ENCODE measurements at places on chromosomes 5 and 9. TPM values are rescaled to one million over a fixed set of nuclear protein-coding genes. Genes with fewer than 3 reads are reported as not detected.

The CDC26 gene
- 19.8 TPM for total RNA-seq

The PRSS3 gene
- total RNA-seq: 0.68 TPM

The DMRT2 gene
- 4.6 TPM for total RNA-seq

The DTWD2 gene
- total RNA-seq: 19.7 TPM

The RACK1 gene
- total RNA-seq: 1,606 TPM

The CCNO gene
- total RNA-seq: 14.4 TPM

The IFNB1 gene
- total RNA-seq: not detected

- H3K4me1 ChIP-seq: no peaks in the 10 kb centered on the region
- peak overlapping the region; percentile 58 for H3K27ac ChIP-seq
- H3K4me3 ChIP-seq: no peak overlapping the region
- H3K36me3 ChIP-seq: no peaks in the 10 kb centered on the region
- peak; percentile 74 for DNase-seq
Measured at GRCh38 chr9:534886-535285, 306.6 kb upstream of the DMRT1 start.

DNA sequence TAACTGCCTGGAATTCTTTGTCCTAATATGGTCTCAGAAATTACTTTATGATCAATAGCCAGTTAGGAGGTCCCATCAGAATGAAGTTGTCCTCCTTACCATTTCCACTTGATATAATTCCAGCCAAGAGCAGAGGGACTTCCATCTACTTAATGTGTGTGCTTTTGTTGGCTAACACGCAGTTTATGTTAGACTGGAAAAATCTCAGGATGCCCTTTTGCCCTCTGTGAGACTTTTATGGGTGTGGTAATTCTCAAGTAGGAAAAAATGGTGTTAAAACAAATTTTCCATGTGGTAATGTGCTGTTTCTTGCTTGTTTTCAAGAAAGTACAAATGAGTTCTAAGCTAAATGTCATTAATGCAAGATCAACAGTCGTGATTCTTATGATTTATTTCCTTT is 327.1 kb downstream of the MTRR start:
- no peaks in the 10 kb centered on the region for H3K36me3 ChIP-seq
- H3K27ac ChIP-seq: no peak overlapping the region
- no peak overlapping the region for H3K4me3 ChIP-seq
- DNase-seq: no peak
- no peaks in the 10 kb centered on the region for H3K4me1 ChIP-seq

- H3K27me3 ChIP-seq: no peaks in the 10 kb centered on the region
- peaks cover 5% of the 10 kb centered on the region for H3K4me1 ChIP-seq
- DNase-seq: no peak
- no peak overlapping the region for H3K27ac ChIP-seq
- no peak overlapping the region for H3K4me3 ChIP-seq
Measured at GRCh38 chr5:10860645-10861422, 99.8 kb upstream of the DAP start.

DNA sequence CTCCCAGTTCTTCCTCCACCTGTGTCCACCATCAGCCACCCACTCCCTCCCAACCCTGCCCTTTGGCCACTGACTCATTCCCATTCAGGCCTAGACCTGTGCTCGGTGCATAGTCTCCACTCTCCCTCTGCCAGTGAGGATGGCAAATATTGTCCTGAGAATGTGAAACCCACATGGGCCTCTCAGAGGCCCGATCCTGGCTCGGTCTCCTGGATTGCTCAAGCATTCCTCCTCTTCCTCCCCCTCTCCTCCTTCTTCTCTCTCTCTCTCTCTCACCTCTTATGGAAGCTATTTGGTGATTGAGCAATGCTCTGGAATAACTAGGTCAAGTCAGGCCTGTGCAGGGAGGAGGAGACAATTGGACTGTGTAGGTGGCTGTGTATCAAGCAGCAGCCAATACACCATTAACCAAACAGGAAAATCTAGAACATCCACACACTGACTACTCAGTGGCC is 99.9 kb downstream of the KLF4 start:
- no peaks in the 10 kb centered on the region for H3K27me3 ChIP-seq
- H3K4me3 ChIP-seq: no peak overlapping the region
- no peak overlapping the region for H3K27ac ChIP-seq
- H3K4me1 ChIP-seq: peaks cover 7% of the 10 kb centered on the region
- peak; percentile 36 for DNase-seq
- no peaks in the 10 kb centered on the region for H3K36me3 ChIP-seq

GRCh38 chr5:112581811-112582320 is 155.8 kb upstream of the APC start:
- no peaks in the 10 kb centered on the region for H3K27me3 ChIP-seq
- H3K4me3 ChIP-seq: no peak overlapping the region
- no peak overlapping the region for H3K27ac ChIP-seq

DNA sequence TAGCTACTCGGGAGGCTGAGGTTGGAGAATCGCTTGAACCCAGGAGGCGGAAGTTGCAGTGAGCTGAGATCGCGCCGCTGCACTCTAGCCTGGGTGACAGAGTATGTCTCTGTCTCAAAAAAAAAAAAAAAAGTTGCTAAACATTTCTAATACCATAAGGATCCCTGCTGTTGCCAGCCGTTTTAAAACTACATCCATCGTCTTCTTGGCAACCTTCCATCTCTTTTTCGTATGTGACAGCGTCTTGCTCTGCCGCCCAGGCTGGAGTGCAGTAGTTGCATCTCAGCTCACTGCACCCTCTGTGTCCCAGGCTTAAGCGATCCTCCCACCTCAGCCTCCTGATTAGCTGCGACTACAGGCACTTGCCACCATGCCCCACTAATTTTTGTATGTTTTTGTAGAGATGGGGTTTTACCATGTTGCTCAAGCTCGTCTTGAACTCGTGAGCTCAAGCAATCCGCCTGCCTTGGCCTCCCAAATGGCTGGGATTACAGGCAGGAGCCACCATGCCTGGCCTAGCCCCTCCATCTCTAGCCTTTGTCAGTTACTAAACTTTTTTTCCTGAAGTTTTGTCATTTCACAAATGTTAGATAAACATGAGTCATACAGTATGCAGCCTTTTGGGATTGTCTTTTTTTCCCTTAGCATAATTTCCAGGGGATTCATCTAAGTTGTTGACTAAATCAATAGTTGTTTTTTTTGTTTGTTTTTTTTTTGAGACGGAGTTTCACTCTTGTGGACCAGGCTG is 13.5 kb downstream of the NSD1 start:
- H3K4me1 ChIP-seq: peaks cover 3% of the 10 kb centered on the region
- no peak overlapping the region for H3K4me3 ChIP-seq
- H3K27ac ChIP-seq: no peak overlapping the region
- H3K36me3 ChIP-seq: no peaks in the 10 kb centered on the region
- no peak for DNase-seq

DNA sequence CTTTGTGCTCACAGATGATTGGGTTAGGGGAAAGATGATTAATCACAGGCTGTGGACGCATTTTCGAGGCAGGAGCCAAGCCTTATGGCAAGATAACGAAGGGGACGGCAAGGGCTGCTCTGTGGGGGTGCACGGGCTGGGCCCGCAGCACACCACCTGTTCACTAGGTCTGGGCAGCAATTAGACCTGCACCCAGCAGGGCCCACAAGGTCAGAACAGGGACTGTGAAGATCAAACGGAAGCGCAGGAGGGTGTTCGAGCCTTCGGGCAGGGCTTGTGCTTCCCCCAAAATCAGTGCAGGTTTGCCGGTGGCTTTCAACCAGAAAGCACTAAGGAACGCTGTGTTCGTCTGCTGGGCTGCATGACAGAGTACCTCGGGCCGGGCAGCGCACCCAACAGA is 73.7 kb downstream of the UBE2QL1 start:
- H3K36me3 ChIP-seq: no peaks in the 10 kb centered on the region
- no peak for DNase-seq
- H3K4me1 ChIP-seq: no peaks in the 10 kb centered on the region

DNA sequence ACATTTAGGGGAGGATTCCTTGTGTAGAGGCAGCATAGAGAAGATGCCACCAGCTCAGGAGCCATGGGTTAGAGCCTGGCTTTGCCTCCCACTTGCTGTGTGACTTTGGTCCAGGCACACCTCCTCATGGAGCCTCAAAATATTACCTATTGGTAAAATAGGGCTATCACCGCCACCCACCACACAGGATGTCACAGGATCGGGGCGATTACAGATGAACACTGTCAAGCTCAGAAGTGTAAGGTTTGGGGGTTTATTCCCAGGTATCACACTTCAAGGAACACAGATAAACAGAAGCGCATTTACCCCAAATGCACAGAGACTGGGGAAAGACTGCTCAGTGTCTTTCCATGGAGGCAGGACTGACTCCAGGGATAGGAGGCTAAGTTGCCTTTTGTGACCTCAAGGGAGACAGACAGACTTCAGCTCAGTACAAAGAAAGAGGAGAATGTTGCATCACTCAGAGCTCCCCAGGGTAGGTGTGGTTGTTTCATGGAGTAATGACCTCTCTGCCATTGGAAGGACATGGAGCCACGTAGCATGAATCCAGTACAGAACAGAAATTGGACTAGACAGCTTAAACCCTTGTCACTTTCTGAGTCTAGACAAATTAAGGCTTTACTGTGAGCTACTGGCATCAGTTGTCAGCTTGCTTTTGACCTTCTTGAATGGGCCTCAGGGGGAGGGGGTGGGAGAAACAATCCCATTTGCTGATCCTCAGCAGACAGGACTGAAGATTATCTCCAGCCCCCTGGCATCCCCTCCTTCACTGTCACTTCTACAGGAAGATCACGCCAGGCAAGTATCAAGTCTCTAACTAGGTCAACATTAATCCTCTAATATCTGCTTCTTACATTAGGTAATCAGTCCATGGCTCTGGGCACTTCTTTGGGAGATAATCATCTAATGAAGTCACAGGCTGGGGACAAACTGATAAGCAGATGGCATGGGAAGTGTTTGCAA is 6.5 kb downstream of the TRAF1 start:
- DNase-seq: no peak
- no peaks in the 10 kb centered on the region for H3K27me3 ChIP-seq
- peaks cover 31% of the 10 kb centered on the region for H3K4me1 ChIP-seq

GRCh38 chr9:113456235-113456634 is 7.3 kb upstream of the RGS3 start:
- peak overlapping the region; percentile 88 for H3K27ac ChIP-seq
- no peak overlapping the region for H3K4me3 ChIP-seq
- no peak for DNase-seq
- H3K4me1 ChIP-seq: peaks cover 30% of the 10 kb centered on the region

GRCh38 chr5:126138281-126138931 is 284.8 kb upstream of the GRAMD2B start:
- H3K36me3 ChIP-seq: no peaks in the 10 kb centered on the region
- no peak for DNase-seq
- no peaks in the 10 kb centered on the region for H3K27me3 ChIP-seq

DNA sequence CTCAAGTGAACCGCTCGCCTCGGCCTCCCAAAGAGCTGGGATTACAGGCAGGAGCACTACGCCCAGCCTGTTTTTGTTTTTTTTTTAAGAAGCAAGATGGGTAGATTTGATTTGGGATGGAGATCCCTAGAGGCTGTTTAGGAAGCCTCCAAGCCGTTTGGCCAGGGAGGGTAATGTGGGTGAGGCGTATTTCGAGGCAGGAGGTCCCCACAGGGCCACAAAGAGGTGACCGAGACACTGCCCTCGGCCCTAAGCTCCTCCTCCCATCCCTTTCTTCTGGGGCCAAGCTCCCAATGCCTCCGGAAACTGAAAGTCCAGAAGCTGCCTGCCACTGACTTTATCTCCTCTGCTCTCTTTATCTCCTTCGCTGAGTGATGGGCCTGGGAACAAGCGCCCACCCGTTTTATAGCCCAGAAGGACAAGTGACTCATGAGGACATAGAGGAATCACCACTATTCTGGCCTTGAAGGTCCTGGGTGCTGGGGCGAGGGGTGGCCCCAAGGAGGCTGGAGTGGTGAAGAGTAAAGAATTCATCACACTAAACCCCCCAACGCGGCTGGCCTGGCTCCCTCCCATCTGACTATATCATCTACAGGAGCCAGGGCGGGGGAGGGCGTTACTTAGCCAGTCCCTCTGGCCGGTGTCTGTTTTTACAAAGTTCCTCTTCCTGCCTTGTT is 2.0 kb upstream of the RALGDS start:
- H3K4me3 ChIP-seq: no peak overlapping the region
- DNase-seq: no peak
- peak overlapping the region; percentile 64 for H3K27ac ChIP-seq
- no peaks in the 10 kb centered on the region for H3K27me3 ChIP-seq

- no peak for DNase-seq
- H3K27me3 ChIP-seq: no peaks in the 10 kb centered on the region
- no peaks in the 10 kb centered on the region for H3K36me3 ChIP-seq
- no peak overlapping the region for H3K27ac ChIP-seq
Measured at GRCh38 chr9:135929656-135930445, 22.5 kb upstream of the CAMSAP1 start.

GRCh38 chr9:134802216-134802795 is 78.3 kb upstream of the FCN2 start:
- no peak overlapping the region for H3K4me3 ChIP-seq
- no peaks in the 10 kb centered on the region for H3K27me3 ChIP-seq
- no peak overlapping the region for H3K27ac ChIP-seq
- peaks cover 1% of the 10 kb centered on the region for H3K4me1 ChIP-seq

DNA sequence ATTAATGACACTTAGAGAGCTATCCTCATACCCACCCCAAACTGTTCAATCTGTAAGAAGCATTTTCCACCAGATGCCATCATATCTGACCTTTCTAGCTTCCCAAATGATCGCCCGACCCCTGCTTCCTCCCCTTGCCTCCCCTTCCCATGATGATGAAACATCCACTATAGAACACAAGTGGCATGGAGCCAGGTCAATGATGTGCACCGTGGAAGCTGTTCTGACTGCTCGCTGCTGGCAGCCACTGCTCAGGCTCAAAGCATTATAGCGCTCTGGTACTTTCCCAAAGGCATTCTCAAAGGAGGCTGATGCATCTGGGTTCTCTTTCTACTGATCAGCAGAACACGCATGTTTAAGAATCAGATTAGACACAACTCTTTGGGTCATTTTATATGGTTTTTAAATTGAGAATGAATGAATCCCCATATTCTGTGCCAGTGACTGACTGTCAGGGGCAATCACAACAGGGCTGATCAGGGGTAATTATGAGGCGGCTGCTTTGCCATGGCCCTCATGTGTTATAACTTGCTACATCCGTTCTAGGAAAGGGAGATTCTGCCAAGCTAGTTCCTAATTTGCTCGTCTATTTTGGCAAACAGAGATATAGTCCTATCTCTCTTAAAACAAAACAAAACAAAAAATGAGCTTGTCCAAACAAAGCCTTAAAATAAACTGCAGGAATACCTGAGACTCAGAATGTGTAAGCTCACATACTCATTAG is 343.7 kb downstream of the ENC1 start:
- H3K27ac ChIP-seq: no peak overlapping the region
- DNase-seq: peak; percentile 41
- no peaks in the 10 kb centered on the region for H3K36me3 ChIP-seq
- H3K4me1 ChIP-seq: no peaks in the 10 kb centered on the region

All from testis (tissue), 5 donors.